ENCODE measurements at places on chromosomes 1 and 21.
A peak's percentile ranks its signal among the peaks of the same experiment; 100 is the strongest.

DNA sequence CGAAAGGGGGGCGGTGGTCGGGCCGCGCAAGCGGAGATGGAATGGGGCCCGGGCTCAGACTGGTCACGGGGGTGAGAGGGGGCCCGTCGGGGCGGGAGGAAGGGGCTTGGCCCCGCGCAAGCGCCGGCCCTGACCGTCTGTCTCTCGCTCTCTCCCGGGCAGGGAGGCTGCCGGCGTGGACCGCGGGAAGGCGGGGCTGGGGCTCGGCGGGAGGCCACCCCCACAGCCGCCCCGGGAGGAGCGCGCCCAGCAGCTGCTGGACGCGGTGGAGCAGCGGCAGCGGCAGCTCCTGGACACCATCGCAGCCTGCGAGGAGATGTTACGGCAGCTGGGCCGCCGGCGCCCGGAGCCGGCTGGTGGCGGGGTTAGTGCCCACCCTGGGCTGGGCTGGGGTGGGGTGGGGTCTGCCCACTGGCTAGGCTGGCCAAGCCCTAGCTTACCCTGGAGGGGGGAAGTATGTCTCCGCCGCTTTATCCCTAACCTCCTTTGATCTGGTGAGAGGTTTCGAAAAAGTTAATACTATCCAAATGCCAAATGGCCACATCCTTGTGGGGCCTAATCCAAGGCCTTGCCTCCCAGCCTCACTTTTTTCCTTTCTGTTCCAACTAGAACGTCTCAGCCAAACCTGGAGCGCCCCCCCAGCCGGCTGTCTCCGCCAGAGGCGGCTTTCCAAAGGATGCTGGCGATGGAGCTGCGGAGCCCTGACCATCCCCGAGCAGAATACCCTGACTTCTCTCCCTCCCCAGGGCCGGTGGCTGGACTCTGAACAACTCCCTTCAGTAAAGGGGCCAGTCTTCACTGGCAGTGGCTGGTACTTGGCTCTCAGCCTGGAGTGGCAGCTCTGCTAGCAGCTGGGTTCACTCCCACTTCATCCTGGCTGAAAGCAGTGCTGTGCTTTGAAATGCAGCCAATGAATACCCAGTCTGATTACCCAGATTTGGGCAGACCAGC lies 636 bp upstream of the YRDC start:
- peak; percentile 87 for DNase-seq

GRCh38 chr1:20480243-20480944 lies 5.6 kb downstream of the CAMK2N1 start:
- DNase-seq, result peak; percentile 77

GRCh38 chr1:161046605-161047228 lies 940 bp upstream of the USF1 start:
- no peak for DNase-seq

DNA sequence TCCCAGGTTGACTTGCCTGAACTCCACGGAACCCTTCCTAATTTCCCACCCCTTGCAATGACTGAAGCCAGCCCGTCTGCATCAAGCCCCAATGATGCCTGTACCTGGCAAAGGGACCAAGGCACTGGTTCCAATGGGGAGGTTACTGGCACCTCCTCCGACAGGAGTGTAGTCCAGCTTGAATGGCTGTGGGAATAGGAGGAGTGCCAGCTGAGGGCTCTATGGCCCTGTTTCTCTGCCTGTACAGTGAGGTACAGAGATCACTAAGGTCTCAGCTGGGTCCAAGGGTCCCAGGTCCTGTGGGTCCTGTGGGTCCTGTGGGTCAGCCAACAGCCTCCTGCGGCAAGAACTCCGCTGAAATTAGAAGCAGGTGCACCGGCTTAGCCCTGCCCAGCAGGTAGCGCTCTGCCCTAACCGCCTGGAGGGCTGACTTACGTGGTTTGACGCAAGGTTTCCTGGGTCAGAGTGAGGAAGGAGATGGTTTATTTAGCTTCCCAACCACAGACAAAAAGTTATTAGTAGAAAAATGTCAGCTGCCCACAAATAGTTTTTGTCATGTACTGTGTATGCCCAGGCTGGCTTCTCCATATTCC lies 9.9 kb upstream of the SPRR4 start:
- DNase-seq, result no peak

DNA sequence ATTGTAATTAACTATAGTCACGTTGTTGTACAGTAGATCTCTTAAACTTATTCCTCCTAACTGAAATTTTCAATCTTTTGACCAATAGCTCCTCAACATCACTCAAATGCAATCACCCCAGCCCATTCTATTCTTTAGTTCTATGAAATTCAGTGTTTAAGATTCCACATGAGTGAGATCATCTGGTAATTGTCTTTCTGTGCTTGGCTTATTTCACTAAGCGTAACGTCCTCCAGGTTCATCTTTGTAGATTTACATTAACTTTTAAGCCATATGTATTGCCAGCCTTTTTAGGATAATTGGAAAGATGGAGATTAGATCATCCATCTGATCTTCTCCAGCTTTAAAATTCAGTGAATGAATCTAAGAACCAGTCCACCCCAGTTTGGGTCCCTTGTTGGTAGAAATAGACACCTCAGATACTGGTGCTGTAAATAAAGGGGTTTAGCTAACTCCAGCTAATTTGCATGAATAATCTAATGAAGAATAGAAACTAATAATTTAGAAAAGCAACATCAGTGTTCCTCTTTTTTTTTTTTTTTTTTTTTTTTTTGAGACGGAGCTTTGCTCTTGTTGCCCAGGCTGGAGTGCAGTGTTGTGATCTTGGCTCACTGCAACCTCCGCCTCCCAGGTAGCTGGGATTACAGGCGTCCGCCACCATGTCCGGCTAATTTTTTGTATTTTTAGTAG lies 7.0 kb downstream of the S100A10 start:
- DNase-seq, result no peak

- no peak for DNase-seq
Observed at GRCh38 chr1:84450910-84451309, 28.2 kb upstream of the RPF1 start.

DNA sequence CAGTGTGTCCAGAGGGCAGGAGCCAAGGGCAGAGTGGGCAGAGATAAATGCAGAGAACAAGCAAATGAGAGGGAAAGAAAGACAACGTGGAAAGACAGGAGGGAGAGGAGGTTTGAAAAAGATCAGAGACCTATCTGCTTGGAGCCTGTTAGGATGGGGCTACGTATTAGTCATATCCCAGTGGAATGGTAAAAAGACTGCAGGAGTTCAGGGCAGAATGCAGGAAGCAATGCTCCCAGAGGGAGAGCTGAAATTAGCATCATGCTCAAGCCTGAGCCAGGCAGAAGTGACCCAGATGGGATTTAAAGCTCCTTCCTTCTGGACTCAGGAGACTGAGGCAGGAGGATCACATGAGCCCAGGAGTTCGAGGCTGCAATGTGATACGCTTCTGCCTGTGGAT lies 261.3 kb upstream of the CHRM3 start:
- no peak for DNase-seq

GRCh38 chr1:204199579-204199978 lies 3.3 kb upstream of the KISS1 start:
- no peak for DNase-seq

Measured in caudate nucleus (tissue), 63 donors.